Hindlimb muscle (tissue), 1 donor: ENCODE measurements at places on chromosomes 2 and 18. TPM values are rescaled to one million over a fixed set of nuclear protein-coding genes. Genes with fewer than 3 reads are reported as not detected.

DNA sequence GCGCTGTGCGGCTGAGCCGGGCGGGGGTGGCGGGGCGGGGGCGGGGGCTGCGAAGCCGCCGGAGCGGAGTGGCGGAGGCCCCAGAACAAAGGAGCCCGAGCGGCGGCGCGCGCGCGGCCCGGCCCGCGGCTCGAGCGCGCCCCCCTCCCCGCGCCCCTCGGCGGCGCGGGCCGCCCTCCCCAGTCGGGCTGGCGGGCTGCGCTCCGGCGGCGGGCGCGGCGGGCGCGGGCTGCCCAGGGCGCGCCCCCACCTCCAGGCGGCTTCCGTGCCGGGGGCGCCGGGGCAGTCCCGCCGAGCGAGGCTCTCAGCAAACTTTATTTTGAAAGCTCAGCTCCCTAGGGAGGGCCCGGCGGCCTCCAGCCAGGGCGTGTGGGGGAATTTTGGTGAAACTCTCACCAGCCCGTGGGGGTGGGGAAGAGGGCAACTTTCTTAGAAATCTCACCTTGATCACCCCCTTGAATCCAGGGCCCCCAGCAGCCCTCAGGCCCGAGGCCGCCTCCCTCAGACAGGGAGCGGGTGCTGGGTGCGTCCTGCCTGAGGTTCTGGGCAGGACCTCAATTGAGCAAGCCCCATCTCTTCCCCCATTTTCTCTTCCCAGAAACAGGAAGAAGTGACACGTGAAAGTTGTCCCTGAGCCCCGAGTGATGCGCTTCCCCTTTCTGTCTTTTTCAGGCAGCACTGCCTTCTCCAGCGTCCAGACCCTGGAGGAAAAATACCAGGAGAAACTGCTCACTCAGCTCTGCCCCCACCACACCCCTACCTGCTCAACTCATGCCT, 786 bp downstream of the TET3 start:
- DNase-seq = no peak

DNA sequence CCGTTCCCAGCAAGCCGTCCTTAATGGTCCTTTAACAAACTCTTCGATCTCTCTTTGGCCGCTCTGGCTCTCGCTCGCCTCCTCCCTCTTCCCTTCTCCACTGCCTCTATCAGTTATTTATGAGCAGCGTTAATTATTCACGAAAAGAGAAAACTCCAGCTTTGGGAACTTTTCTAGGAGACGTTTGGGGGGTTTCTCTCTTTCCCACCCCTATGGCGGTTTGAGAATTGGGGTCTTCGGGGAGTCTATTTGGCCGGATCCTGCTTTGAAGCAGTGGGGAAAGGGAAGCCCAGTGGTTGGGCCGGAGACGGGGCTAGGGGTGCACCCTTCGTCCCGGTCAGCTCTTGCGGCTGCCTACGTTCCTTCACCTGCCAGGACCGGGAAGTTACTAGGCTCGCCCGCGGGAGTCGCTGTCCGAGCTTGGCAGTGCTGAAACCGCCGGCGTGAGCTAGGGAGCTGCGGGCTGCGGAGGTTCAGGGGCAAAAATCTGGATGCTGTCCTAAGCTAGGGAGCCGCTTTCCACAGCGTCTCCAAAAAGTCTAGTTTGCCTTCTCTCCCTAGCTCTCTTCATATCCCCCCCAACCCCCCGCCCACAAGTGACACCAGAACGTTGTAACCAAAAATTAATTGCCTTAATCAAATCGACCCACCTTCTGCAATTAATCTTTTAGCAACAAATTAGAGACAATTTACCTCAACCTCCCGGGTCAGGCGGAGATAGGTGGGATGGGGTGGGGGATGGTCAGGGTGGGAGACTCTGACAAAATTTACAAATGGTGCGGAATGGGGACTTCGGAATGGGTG, 8.9 kb upstream of the SKOR2 start:
- peak; percentile 43 for DNase-seq

Gene DSG2
- 3.8 TPM for polyA plus RNA-seq

DNA sequence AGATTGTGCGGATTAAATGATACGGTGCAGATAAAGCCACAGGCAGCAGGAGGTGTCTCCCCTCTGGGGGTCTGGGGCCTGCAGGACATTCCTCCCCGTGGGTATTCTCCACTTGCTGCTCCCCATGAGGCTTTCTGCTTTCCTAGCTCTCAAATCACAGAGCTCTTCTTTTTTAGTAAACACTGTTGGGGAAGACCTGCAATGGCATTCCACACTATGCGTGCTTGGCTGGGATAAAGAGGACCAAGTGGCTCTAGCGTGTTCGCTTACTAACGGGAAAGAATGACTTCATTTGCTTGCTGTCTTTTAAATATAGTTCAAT, 146.5 kb downstream of the DDX1 start:
- DNase-seq = no peak

Gene HOXD1
- 0.57 TPM for polyA plus RNA-seq

DNA sequence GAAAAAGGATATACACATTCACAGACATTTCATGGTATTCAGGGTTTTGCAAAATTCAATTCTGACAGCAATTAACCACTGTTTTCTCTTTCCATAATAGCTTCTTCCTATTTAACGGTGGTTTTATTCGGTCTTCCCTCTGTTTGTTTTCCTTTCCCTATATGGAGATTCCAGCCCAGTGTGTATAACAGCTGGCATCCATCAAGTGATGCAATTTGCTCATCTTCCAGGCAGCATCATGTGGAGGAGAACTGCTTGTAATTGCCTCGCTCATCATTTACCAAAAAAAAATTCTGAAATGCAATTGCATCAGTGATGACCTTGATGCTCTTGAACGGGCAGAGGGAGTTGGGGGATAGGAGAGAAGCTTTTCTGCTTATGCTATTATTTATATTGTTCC, 165.9 kb upstream of the PGAP1 start:
- no peak for DNase-seq
